ENCODE measurements at places on chromosomes 1 and 21. TPM values are rescaled to one million over a fixed set of nuclear protein-coding genes. Genes with fewer than 3 reads are reported as not detected.

The CR2 gene
- total RNA-seq = 0.12 TPM

The E2F2 gene
- total RNA-seq = 0.32 TPM

The CELA3B gene
- not detected for total RNA-seq

The DISC1 gene
- 9.5 TPM for total RNA-seq

The FCRLB gene
- total RNA-seq = 2.0 TPM

The ITLN2 gene
- total RNA-seq = 44.1 TPM

GRCh38 chr1:53938136-53938830, 7.2 kb downstream of the IFT25 start:
- no peak for DNase-seq
- no peaks in the 10 kb centered on the region for H3K4me1 ChIP-seq
- no peak overlapping the region for H3K4me3 ChIP-seq
- H3K27ac ChIP-seq = no peak overlapping the region
- H3K36me3 ChIP-seq = no peaks in the 10 kb centered on the region

GRCh38 chr1:192342842-192343241, 26.1 kb downstream of the RGS21 start:
- no peaks in the 10 kb centered on the region for H3K27me3 ChIP-seq
- DNase-seq = no peak
- H3K36me3 ChIP-seq = no peaks in the 10 kb centered on the region
- H3K4me3 ChIP-seq = no peak overlapping the region
- no peaks in the 10 kb centered on the region for H3K4me1 ChIP-seq
- no peak overlapping the region for H3K27ac ChIP-seq

- H3K4me1 ChIP-seq = peaks cover 13% of the 10 kb centered on the region
- peak; percentile 64 for DNase-seq
- H3K4me3 ChIP-seq = peak within 1 kb of the TSS; percentile 52
Observed at GRCh38 chr1:76867342-76868130, at the start of gene ST6GALNAC5. Gene ST6GALNAC5, plus strand, starts transcription at chr1:76867480.

DNA sequence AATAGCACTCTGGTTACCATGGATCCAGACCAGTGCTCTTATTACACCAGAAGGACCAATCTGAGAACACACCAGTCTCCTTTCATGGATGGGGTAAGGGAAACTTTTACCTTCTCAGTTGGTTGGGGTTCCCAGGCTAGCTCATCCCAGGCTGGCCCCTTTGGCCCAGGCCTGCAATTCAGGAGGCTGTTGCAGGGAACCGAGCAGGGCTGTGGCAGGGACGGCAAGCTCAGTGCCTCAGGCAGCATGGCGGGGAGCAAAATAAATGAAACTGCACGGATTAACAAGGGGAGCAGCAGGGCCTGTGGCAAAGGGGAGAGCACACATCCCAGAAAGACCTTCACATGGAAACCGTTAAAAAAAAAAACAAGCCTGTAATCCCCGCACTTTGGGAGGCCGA, 57.0 kb downstream of the DMRTB1 start:
- H3K36me3 ChIP-seq = no peaks in the 10 kb centered on the region
- no peak overlapping the region for H3K4me3 ChIP-seq
- H3K27ac ChIP-seq = no peak overlapping the region
- no peak for DNase-seq
- H3K4me1 ChIP-seq = no peaks in the 10 kb centered on the region

DNA sequence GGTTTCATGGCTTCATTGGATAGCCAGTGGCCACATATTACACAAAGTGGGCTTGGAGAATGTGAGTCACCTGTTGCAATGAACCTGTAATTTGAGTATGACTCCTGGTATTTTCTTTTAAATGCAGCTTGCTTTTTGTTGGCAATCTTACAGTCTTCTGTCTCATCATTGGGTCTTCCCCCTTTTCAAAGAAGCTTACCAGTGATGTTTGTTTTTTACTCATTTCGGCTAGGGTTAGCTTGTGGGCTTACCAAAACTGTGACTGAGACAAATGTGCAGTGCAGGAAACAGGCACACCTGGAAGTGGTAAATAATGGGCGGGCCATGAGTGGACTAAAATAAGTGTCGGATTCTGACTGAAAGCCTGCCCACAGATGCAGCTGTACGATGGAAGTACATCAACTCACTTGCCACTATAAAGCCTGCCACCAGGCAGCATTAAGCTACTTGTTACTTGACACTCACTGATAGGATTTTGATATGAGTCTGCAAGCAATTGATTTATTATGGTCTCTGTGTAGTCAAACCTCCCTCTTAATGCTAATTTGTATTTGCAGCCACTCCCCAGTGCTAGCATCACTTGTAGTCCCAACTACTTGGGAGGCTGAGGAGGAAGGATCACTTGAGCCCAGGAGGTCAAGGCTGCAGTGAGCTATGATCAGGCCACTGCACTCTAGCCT, 4.2 kb downstream of the HHAT start:
- H3K4me1 ChIP-seq = peaks cover 14% of the 10 kb centered on the region
- DNase-seq = no peak
- no peaks in the 10 kb centered on the region for H3K27me3 ChIP-seq

- H3K36me3 ChIP-seq = no peaks in the 10 kb centered on the region
- H3K4me1 ChIP-seq = peaks cover 5% of the 10 kb centered on the region
- H3K27ac ChIP-seq = no peak overlapping the region
Observed at GRCh38 chr1:200376528-200376927, 33.3 kb downstream of the ZNF281 start.

GRCh38 chr21:43753439-43753799, 22.7 kb downstream of the CSTB start:
- H3K27me3 ChIP-seq = no peaks in the 10 kb centered on the region
- H3K4me1 ChIP-seq = peaks cover 15% of the 10 kb centered on the region
- peaks cover 89% of the 10 kb centered on the region for H3K36me3 ChIP-seq
- H3K27ac ChIP-seq = no peak overlapping the region
- no peak overlapping the region for H3K4me3 ChIP-seq

DNA sequence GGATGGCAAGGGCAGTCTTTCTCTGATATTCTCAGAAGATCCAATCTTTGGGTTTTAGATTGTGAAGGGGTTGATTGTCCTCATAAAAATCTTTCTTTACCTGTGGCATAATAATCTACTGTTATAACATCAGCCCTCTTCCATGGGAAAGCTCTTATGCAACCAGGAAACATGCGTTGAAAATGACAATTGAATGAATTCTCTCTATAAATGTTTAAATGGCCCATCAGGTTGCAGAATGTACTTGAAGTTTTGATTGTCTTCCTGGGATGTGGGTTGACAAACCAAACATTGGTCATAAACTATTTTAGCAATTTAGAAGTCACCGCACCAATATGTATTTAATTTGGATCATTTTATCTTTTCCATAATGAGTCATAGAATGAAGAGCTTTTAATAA, 31.7 kb upstream of the ITLN1 start:
- no peak overlapping the region for H3K27ac ChIP-seq
- DNase-seq = no peak
- H3K4me1 ChIP-seq = peaks cover 6% of the 10 kb centered on the region
- H3K36me3 ChIP-seq = no peaks in the 10 kb centered on the region

- H3K4me3 ChIP-seq = no peak overlapping the region
- H3K27ac ChIP-seq = no peak overlapping the region
- peaks cover 3% of the 10 kb centered on the region for H3K36me3 ChIP-seq
- no peaks in the 10 kb centered on the region for H3K4me1 ChIP-seq
Observed at GRCh38 chr21:14488672-14489204, 57.4 kb downstream of the SAMSN1 start.

GRCh38 chr1:13543451-13544220, 29.8 kb upstream of the LRRC38 start:
- no peaks in the 10 kb centered on the region for H3K27me3 ChIP-seq
- no peak overlapping the region for H3K4me3 ChIP-seq
- H3K4me1 ChIP-seq = no peaks in the 10 kb centered on the region
- peak; percentile 66 for DNase-seq
- no peaks in the 10 kb centered on the region for H3K36me3 ChIP-seq

DNA sequence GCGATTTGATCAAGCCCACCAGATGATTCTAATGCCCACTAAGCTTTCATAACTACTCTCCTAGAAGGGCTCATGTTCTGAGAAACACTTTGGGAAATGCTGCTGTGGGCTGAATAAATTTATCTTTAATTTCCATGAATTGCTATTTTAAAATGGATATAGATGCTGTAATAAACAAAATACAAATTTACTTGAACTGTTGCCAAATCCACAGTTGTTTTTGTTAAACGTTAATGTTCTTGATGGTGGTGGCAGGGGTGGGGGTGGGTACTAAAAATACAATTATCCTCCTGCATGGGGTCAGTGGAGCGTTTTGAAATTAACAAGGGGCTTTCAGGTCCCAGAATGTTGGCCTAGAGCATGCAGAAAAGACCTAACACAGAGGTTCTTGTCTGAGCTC, 244.7 kb upstream of the POU3F1 start:
- H3K36me3 ChIP-seq = no peaks in the 10 kb centered on the region
- H3K27ac ChIP-seq = no peak overlapping the region
- no peaks in the 10 kb centered on the region for H3K4me1 ChIP-seq
- no peak overlapping the region for H3K4me3 ChIP-seq

DNA sequence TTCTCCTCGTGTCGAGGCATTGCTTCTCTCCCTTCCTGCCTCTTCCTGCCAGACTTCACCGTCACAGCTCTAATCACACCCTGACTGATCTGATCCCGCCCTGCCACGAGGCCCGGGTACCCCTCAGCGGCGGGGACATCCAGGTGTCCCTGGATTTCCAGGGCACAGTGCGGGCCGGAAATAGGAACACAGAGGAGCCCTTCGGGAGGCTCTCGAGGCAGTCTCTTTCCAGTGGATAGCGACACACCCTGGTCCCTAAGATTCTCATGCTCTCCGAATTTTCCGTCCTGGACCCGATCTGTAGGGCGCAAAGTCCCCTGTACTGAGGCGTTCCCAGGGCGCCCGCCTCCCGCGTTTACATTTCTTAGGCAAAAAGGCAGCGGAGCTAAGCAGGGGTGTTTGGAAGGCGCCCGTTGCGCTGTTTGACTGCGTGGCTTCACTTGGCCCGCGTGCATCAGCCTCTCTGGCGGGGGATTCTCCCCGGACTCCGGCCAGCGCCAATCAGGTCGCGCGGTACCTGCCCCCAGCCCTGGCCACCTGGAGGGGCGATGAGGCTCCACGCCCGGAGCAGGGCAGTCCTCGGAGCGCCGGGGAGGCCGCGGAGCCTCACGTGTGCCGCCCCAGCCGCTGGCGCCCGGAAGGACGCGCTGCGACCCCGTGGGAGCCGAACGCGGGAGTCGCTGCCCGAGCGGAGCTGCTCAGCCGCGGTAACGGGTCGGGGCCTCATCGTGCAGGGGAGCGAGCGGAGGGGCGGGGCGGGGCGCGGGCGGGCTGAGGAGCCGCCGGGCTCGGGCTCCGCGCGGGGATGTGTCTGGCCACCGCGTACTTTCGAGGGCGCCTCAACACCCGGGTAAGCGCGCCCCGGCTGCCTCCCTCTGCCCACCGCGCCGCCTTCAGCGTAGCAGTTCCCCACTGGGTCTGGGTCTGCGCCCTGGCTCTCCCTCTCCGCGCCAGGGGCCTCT, at the start of gene FAM163A:
FAM163A (plus strand) TSS at position 575 of the 962 bp plus-strand sequence. CDS start 69,807 bp downstream, outside the sequence.
- DNase-seq = no peak
- H3K4me3 ChIP-seq = peak within 1 kb of the TSS; percentile 12
- H3K36me3 ChIP-seq = no peaks in the 10 kb centered on the region
- H3K27me3 ChIP-seq = peaks cover 57% of the 10 kb centered on the region
